ENCODE measurements at places on chromosomes 5 and 9.

- no peak for DNase-seq
These were observed 2.7 kb upstream of the GBGT1 start for GRCh38 chr9:133166392-133166791.

GRCh38 chr5:98365126-98365525 is 408.3 kb upstream of the RGMB start:
- DNase-seq, result no peak

DNA sequence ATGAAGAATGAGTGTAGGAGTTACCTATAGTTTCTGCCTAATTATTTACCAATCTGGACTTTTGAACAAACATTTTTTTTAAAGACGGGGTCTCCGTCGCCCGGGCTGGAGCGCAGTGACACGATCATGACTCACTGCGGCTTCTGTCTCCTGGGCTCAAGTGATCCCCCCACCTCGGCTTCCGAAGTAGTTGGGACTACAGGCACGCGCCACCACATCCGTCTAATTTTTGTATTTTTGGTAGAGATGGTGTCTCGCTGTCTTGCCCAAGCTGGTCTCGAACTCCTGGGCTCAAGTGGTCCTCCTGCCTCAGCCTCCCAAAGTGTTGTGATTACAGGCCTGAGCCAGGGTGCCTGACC is 1.5 kb downstream of the CTNNA1 start:
- no peak for DNase-seq

- no peak for DNase-seq
These were observed 9.2 kb upstream of the PHYHD1 start for GRCh38 chr9:128911529-128912035.

DNA sequence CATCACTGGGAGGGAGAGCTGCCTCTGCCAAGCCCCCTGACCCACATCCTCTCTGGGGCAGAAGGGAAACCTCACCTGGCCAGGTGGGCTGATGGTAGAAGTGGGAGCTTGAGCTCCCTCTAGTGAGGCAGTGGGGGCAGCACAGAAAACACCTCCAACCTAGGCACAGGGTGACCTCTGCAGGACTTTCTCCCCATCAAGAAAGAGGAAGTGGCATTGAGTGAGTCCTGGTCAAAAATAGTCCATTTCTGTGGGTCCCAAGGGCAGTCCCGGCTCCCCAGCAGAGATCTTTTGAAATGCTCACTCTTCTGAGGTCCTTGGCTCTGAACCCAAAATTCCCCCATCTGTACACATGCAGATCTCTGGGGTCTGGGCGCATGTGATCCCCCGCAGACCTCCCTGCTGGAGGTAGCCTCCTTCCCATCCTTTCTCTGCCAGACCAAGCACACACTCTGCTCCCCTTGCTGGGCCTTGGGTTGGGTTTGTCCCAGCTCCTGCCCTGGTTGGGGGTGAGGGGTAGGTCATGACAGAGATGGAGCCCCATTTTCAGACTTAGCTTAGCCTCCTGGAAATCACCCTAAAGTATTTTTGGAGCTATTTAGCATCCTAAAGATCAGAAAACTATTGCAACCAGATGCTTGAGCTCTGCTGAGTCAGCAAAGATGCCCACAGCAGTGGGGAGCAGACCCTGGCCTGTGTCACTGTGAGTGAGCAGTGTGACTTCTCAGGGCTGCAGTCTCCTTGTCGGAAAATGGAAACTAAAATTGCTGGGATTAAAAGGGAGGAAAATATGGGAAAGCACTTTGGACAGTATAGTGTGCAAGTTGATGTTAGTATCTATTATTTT is 41.6 kb upstream of the LCP2 start:
- peak; percentile 68 for DNase-seq

GRCh38 chr5:68289498-68289897 is 73.9 kb downstream of the PIK3R1 start:
- DNase-seq, result no peak

- no peak for DNase-seq
These were observed 92.1 kb downstream of the PIP5K1B start for GRCh38 chr9:68797116-68797515.

- no peak for DNase-seq
These were observed 61.4 kb downstream of the SLC44A1 start for GRCh38 chr9:105305856-105306255.

DNA sequence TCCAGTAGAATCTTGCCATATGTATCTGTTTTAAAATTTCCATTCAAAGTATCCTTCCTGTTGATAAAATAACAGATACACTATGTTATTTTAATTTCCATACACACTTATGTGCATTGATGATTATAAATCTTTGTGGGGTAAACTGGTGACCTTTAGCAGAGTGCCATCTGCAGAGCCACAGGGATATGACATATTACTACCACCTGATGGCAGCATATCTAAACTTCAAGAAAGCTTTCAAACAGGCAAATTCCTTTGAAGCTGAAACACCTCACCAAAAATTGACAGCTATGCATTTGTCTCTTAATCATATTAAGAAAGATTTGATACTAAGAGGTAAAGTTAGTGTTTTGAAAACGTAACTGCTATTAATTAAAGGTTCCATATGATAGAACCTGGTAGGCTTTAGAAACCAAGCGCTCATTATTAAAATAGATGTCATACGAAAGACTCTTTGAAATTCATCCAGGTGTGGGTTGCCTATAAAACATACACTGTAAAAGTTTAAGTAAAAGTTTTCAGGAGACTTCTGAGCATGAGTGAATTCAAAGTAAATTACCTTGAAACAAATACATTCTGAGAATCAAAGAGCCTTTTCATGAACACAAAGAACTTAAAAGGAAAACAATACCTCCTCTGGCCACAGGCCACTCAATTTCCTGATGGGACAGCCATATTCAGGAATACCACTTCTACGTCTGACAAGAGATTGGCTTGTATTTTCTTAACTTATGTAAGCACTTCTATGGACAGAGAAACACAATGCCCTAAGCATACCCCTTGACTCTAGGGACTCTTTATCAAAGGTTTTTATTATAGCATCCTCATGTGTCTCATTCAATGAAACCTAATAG is 93.3 kb downstream of the KIAA0825 start:
- DNase-seq, result no peak

DNA sequence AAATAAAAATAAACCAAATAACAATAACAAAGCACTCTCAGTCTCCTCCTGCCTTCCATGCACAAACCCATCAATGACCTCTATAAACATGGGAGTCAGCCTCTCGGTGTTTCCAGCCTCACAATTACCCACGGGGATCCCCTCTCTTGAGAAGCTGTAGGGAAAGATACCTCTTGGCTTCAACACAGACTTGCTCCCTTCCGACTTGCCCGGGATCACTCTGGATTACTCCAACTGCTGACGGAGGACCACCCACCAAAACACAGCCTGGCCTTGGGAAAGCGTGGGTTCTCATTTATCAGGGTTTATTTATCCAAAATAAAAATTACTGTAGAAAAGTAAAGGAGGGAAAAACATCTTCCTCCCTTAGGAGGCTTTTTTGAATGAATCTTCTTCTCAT is 11.5 kb upstream of the NKX2-5 start:
- no peak for DNase-seq

- DNase-seq, result no peak
These were observed 147.2 kb downstream of the ISOC1 start for GRCh38 chr5:129241755-129242154.

DNA sequence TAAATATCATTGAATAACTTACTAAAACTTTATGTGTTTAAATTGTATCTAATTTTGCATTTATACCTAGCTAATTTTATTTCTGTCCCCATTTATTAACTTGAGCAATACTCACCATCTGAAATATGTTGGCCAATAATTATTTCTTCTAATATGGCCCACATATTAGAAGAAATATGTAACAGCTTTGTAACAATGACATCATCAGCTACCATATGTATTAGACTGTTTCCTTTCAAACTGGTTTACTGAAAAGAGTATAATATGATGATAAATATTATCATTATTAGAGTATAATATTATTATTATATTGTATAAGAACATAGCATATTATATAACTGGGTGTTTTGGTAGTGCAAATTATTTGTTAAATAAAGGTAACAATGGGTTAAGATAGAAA is 220.5 kb downstream of the FBXL7 start:
- DNase-seq, result no peak

- DNase-seq, result no peak
These were observed 339.4 kb downstream of the CHSY3 start for GRCh38 chr5:130243641-130244040.

DNA sequence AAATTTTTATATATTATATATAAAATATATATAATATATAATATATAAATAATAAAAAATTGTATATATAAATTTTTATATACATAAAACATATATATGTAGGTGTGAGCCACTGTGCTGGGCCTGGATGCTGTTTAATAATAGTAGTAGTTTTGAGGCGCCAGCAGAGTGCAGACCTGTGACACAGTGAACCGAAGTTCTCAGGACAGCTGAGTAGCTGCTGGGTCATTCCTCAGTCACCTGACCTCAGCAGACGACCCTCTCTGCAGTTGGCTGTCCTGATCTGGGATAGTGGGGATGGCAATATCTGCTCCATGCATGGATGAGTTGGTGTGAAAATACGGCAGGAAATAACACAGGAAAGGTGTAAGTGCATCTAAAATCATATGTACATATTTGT is 3.3 kb upstream of the SNX18 start:
- DNase-seq, result no peak

Data from activated CD4-positive, alpha-beta T cell treated with anti-CD3 and anti-CD28 coated beads, Interleukin-2, amount 50 U/mL, for 48 hours (primary cell).